ENCODE measurements at places on chromosomes 3 and 15. TPM values are rescaled to one million over a fixed set of nuclear protein-coding genes. Genes with fewer than 3 reads are reported as not detected.

- DNase-seq: peak; percentile 47
These were observed 25.7 kb downstream of the FSIP1 start for GRCh38 chr15:39756806-39757522.

DNA sequence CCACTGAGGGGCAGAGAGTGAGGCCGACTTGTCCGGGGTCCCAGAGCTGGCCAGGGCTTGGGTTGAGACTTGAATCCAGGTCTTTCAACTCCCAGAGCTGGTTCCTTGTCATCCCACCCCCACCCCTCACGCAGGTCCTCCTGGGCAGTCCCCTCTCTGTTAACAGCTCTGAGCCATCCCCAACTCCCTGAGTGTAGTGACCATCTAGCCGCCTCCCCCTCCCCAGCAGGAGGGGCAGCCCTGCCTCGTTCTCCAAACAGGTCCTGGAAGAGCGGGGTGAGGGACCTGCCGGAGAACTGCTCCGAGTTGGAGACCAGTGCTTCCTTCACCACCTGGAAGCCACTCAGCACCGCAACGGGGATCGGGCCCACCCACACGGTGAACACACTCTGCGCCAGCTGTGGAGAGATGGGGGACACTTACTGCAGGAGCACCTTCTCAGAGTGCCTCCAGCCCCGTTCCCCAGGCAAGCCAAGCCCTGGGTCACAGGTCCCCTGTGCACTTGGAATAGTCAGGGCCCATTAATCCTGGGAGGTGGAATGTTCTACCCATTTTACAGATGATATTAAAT lies 24.4 kb upstream of the PARL start:
- DNase-seq: no peak

DNA sequence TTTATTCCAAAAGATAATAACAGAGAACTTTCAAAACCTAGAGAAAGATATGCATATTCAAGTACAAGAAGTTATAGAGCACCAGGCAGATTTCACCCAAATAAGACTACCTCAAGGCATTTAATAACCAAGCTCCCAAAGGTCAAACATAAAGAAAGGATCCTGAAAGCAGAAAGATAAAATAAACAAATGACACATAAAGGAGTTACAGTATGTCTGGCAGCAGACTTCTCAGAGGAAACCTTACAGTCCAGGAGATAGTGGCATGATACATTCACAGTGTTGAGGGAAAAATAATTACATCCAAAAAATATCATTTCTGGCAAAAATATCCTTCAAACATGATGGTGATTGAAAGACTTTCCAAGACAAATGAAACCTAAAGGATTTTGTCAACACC lies 185.8 kb upstream of the POU1F1 start:
- DNase-seq: no peak

DNA sequence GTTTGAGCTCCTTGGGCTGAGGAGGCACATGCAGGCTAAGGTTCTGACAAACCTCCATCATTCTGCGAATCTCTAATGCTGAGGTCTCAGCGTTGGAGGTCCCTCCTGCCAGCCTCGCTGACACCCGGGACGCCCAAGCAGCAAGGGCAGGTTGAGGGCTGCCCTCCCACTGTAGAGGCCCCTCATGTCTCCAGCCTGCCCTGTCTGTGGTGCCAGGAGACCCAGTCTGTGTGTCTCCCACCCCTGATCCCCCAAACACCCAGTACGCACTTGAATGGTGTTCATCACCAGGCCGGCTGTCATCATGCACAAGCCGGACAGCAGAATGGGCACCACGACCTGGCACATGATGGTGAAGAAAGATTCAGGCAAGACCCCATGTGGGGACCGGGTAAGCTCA lies 27.8 kb downstream of the SLC41A3 start:
- no peak for DNase-seq

GRCh38 chr15:40043927-40044716 lies 5.1 kb upstream of the SRP14 start:
- no peak for DNase-seq

GRCh38 chr3:160973067-160973809 lies 131.9 kb downstream of the B3GALNT1 start:
- DNase-seq: no peak

GRCh38 chr3:37216597-37217097 lies 42.3 kb upstream of the LRRFIP2 start:
- no peak for DNase-seq

- no peak for DNase-seq
These were observed 55.4 kb upstream of the ARHGEF3 start for GRCh38 chr3:56857178-56857577.

DNA sequence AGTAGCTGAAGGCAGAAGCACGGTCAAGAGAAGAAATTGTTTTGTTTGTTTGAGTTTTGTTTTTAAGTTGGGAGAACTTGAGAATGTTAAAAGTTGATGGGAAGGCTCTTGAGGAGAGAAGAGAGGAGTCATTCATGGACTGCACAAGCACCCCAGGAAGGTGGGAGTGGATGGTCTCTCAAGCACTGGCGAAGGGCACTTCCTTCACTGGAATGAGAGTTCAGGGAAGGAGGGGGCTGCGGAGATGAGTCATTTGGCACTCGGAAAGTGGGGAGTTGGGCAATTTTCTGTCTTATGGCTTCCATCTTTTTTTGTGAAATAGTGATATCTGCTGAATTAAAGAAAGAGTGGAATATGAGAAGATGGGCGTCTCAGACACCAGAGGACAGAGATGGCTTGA lies 66.0 kb downstream of the ATP13A4 start:
- no peak for DNase-seq

- no peak for DNase-seq
These were observed 29.8 kb downstream of the RAB8B start for GRCh38 chr15:63219196-63219710.

DNA sequence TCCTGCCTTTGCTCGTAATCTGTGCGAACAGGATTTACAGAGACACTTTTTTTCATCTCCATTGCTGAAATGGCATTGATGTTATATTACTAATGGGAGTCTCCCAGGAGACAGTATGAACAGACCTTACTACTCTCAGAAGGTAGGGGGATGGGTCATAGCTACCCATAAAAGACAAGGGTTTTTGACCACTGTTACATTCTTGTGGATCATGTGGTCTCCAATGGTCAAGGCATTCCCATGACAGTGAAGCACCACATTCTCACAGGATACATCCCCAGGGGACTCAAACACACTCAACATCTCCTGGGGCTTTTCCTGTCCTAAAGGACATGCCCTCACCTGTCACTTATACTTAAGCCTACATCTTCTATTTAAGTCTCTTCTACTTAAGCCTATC lies 40.8 kb downstream of the MKRN3 start:
- no peak for DNase-seq

DNA sequence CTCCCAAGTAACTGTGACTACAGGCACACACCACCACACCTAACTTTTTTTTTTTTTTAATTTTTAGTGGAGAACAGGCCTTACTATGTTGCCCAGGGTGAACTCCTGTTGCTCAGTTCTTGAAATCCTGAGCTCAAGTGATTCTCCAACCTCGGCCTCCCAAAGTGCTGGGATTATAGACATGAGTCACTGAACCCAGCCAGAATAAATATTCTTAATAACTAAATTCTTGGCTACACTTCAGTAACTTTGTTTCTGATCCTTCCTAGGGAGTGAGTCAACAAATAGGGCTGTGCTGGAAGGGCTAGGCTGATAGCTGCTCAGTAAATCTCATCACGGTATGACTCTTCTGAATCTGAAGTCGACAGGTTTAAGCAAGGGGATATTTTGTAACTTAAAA lies 56.6 kb downstream of the P3H2 start:
- no peak for DNase-seq

GRCh38 chr3:84825817-84826216 lies 133.0 kb upstream of the CADM2 start:
- no peak for DNase-seq

GRCh38 chr15:78087951-78088772 lies 4.2 kb upstream of the SH2D7 start:
- DNase-seq: no peak

DNA sequence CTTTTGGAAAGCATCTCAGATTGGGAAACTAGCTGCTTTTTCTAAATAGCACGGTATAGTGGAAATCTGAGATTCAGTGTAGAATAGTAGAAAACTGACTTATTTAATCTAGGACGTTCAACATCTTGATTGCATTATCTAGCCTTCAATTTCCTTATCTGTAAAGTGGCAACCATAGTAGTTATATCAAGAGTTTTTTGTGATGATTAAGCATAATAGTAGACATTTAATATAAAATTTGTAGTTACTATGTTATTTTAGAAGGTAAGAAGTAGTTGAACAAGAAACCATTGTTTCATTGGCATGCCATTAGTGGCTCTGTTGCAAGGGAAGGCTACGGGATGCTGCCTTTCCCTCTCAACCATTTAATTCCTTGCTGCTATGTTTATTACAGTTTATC lies 367.3 kb downstream of the NAALADL2 start:
- DNase-seq: no peak

DNA sequence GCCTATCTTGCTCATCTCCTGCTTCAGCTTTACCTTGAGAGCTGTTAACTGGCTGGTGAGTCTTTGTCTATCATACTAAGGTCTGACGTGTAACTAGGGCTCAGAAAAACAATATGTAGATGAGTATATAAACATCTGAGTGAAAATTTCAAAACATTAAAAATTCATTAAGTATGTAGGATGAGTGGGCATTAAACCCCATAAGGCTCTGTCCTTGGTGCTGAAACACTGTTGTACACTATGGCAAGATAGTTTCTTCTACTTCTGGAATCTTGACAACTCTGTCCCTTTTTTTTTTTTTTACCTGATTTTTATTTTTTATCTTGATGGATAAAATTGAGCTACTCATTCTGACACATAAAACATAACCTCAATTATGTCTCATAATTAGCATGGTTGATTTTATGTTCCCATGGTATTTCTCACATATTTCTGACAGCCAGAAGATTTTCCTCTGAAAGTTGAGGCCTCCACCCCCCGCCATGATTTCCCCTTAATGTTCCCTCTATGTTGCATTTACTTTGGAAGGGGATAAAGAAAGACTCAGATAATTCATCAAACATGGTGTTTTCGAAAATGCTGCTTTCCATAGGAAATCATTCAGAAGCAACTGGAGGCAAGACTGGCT lies 54.3 kb downstream of the DGKG start:
- DNase-seq: peak; percentile 52

GRCh38 chr3:193917158-193917557 lies 218.8 kb upstream of the HES1 start:
- DNase-seq: no peak

- no peak for DNase-seq
These were observed 7.7 kb upstream of the RFTN1 start for GRCh38 chr3:16520970-16521881.

GRCh38 chr15:70114221-70114620 lies 16.5 kb upstream of the TLE3 start:
- DNase-seq: no peak

DNA sequence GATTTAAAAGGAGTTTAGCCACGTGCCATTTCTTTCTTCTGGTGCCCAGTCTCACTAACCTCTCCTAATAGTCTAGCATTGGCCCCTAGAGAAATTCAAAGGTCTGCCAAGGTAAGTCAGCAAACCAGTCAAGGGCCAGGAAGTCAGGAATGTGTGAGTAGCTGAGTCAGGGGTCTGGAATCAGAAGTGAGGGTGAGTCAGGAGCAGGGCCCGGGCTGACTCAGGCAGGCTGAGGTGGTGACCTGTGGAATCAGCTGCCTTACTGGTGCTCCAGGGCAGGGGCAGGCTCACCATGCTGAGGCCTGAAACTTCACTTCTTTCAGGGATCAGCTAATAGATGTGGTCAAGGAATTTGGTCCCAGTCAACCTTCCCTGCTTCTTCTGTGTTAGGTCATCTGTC lies 105.8 kb upstream of the MYZAP start:
- DNase-seq: no peak

- no peak for DNase-seq
These were observed 213.4 kb upstream of the PEX5L start for GRCh38 chr3:180250172-180250571.

The STRIT1 gene
- total RNA-seq: not detected

The ARIH2 gene
- total RNA-seq: 102 TPM

The GNB4 gene
- 6.7 TPM for total RNA-seq

The NMNAT3 gene
- total RNA-seq: 0.18 TPM

The ADAMTS9 gene
- not detected for total RNA-seq

The ATP11B gene
- 125 TPM for total RNA-seq

The FBXW12 gene
- total RNA-seq: not detected

The LEKR1 gene
- total RNA-seq: 0.81 TPM

The GPR149 gene
- total RNA-seq: not detected

The ISG20 gene
- total RNA-seq: 151 TPM

The RYK gene
- 9.4 TPM for total RNA-seq

The GABRB3 gene
- total RNA-seq: 0.13 TPM

The FRMD5 gene
- total RNA-seq: not detected

The TMEM108 gene
- not detected for total RNA-seq

The GUCA1C gene
- total RNA-seq: not detected

The ZNF660 gene
- total RNA-seq: 0.83 TPM

The FGF12 gene
- not detected for total RNA-seq
